ENCODE measurements at places on chromosomes 5 and 9.

GRCh38 chr5:11560915-11561697, 343.1 kb downstream of the CTNND2 start:
- no peak for DNase-seq

- no peak for DNase-seq
These were observed 13.0 kb downstream of the HIGD2A start for GRCh38 chr5:176401281-176402205.

GRCh38 chr5:174504266-174504726, 220.1 kb upstream of the MSX2 start:
- DNase-seq: no peak

DNA sequence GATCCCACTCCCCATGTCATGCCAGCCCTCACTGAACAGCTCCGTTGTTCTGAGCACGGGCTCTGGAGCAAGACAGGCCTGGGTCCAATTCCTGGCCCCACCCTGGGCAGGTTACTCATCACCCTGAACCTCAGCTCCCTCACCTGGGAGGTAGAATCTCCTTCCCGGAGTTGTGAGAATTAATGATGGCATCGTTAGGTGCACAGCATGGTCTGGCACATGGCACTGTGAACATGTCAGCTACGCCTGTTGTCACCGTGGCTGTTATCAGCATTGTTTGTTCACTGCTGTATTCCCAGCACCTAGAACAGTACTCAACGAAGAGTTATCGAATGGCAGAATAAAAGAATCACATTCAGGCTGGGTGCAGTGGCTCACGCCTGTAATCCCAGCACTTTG, 43.0 kb downstream of the LRSAM1 start:
- no peak for DNase-seq

DNA sequence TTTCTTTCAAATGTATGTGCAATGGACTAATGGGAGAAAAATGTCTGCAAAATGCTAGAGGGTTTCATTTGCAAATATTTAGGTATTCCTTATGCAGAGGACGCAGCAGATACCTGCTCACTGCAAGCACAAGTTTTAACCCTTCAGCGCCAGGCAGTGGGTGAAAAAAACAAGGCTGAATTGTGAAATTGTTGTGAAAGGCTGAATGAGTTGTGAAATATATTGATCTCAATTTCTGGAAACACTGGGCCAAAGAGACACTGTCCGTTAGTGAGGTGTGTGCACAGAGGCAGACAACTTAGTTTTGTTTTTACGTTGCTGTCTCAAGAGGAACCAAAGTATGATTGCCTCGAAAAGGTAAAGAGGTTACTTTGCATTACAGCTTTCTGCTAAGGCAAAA, 18.8 kb downstream of the FUBP3 start:
- DNase-seq: no peak

DNA sequence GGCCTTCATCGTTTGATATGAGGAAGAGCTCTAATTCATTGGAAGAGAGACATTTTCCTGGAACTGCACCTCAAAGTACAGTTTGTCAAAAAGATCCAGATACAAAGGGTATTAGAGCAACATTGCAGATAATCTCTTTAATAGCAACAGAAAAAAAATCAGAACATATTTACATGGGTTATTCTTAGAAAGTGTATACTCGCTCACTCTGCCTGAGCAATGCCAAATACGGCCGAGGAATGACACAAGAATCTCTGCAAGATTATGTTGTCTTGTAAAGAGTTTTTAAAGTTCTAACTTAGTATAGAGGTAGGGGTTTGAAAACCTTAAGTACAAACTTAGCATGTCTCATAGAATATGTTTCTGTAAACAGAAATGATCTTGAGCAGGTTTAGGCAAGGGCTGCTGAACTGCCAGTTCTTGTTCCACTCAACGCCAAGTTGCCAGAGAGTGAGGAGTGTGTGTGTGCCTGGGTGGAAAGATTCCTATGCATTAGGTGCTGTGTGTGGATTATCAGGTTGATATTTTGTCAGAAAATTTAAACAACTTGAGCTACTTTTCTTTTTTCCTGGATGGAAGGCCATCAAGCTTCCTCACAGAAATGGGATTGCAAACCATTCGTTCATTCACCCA, 41.8 kb upstream of the ERCC6L2 start:
- no peak for DNase-seq

DNA sequence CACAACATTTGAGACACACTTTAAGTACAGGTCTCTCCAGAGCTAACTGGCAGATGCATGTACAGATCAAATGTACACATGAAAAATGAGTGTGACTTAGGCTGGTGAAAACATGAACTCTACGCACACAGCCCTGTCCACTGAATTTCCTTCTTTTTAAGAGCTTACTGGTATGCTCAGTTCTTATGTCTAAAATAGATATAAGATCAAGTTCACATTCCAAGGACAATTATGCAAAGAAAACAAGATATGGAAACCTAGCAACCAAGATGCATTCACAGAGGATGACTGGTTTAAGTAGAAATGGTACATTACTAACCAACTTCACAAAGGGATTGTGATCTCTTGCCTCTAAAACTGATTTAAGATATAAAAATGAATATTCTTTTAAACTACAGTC, 56.7 kb downstream of the TLE1 start:
- no peak for DNase-seq

GRCh38 chr9:33117306-33117705, 40.8 kb upstream of the SMU1 start:
- DNase-seq: no peak

- peak; percentile 71 for DNase-seq
These were observed 117.9 kb upstream of the LPCAT1 start for GRCh38 chr5:1641560-1642166.

GRCh38 chr5:39441838-39442237, 17.1 kb upstream of the DAB2 start:
- DNase-seq: no peak

Measured in activated naive CD8-positive, alpha-beta T cell treated with anti-CD3 and anti-CD28 coated beads for 36 hours (primary cell).